ENCODE measurements at places on chromosomes 11 and 22. TPM values are rescaled to one million over a fixed set of nuclear protein-coding genes. Genes with fewer than 3 reads are reported as not detected.

DNA sequence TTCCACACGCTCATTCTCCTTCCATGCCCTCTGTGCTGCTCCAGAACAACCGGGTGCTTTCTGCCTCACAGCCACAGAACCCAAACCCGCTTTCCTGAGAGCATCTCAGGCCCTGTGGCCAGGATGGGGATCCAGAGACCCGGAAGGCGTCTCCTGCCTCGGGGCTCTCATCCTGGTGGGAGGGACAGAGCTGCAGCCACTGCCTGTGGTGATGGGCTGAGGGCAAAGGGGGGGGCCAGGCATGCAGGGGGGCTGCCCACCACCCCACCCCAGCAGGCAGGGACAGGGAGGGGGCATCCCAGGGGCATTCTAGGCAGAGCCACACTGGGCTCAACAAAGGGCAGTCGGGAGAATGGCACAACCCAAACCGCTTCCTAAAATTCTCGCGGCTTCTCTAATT is 41.4 kb downstream of the CERK start:
- DNase-seq = no peak

DNA sequence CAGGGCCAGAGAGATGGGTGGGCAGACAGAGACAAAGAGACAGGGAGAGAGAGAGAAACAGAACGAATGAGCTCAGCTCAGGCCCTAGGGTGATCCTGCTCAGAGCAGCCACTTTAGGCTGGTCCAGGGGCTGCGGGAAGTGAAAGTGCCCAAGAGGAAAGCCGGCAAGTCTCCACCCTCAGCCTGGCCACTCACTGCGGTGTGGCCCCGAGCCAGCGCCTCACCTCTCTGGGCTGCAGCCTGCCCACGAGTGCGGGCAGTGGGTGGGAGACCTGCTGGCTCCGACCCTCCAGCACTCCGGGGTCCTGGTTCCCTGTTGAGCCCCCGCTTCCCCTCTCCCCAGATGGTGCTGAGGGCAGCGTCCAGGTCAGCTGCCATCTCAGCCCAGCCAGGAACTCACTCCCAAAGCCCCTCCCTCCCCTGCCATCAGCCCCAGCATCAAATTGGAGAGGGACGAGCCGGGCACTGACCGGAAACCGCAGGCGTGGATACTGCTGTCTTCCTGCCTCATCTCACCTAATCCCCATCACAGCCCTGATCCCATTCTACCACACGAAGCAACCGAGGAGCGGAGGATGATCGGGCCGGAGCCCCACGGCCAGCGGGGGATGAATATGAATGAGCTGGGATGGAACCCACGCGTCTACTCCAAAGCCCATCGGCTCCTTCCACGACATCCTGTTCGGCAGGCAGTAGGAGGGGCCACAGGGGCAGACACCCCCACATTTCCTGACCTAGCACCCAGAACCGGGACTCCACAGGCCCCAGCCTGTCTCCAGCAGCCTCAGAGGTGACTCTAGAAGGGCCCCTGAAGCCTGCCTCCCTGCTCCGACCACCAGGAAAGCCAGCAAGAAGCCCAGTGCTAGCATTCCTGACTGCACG is 16.9 kb downstream of the ELFN2 start:
- DNase-seq = no peak

- no peak for DNase-seq
Measured at GRCh38 chr22:30185549-30185948, 61.0 kb downstream of the LIF start.

DNA sequence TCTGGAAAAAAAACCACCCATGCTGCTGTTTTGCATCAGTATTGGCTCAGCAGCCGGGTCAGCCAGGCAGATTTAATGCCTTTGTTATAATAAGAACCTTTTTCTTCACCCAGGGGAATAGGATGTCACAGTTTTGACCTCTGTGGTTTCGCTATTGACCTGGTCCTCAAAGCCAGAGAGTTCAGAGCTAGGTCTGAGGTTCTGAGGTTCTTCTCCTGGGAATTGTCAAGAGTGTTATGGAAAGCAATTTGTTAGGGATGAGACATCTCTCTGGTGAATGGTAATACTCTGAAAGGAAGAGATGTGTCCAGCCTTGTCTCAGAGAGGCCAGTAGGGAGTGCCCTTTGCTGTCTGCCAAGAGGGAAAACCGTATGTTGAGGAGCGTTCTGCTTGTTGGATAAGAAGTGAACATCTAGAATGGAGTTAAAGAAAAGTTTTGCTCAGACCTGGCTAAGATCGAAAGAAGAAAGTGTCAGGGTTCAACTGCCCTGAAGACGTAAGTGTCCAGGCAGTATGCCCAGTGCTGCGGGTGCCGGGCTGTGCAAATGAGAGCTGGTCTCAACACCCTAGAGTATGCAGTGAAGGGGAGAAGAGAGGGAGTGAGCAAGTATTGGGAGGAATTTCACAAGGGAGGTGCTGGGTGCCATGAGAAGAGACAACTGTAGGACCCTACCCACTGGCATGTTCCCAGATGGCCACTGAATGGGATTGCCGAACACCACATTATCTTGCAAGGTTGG is 150.9 kb upstream of the TTC12 start:
- DNase-seq = no peak

GRCh38 chr22:37709445-37709765 is 12.6 kb downstream of the TRIOBP start:
- no peak for DNase-seq

GRCh38 chr11:73273222-73273895 is 1.2 kb downstream of the P2RY6 start:
- no peak for DNase-seq

DNA sequence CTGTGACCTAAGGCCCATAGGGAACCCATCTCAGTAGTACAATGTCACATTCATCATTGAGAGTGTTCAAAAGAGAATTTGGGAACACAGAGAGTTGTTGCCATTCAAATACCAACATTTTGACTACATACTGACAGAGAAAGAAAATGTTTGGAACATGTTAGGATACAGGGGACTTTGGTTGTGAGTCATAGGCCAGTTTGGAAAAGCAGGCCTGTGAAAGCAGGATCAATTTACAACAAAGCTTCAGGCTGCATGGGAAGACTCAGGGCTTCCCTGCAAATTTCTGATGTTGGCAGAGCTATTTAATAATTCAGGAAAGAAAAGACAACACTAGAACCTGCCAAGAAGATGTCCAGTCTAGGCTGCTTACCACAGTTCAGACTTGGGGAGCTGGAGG is 374 bp downstream of the NLRP10 start:
- no peak for DNase-seq

DNA sequence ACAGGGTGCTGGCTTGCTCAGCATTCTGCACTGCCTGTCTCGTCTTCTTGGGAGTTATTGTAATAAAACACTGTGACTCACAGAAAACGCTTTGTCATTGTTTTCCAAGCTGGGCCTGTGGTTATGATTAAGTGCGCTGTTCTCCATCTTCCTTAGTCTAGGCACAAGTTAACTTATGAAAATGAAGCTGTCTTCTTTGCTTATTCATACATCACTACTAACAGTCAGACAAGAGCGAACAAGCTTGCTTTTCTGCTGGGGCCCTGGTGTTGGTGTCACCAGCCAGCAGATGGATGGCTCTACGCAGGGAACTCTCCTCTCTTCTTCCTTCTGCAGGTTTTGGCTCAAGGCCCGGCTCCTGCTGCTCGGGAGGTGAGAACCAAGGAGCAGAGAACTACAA is 380.1 kb upstream of the SYN3 start:
- peak; percentile 81 for DNase-seq

DNA sequence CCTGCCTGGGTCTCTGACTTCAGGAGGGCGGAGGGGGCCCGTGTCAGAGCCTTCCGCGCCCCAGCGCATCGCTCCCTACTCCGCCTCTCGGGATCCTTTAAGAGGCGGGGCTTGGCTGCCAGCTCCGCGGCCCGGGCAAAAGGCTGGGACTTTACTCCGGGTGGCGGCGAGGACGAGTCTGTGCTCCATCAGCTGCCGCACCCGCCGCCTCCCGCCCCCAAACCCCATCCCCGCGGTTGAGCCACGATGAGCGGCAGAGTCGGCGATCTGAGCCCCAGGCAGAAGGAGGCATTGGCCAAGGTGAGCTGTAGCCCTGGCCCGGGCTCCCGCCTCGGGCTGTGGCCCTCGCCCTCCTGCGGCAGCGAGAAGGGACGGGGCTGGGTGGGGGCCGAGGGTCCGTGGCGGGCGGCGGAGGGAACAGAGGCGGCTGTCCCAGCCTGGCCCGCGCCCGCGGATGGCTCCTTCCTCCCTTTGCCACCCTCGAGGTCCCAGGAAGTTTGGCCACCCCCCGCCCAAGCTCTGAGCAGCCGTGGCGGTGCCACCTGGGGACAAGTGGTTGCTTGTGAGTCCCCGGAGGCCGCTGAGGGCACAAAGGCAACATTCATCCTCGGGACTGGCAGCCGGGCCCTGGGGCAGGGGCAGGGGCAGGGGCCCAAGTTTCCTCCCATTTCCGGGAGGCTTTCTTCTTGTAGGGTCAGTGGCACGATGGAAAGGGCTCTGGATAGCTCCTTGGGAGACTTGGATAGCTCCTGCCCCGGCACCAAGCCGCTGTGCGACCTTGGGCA is at the start of gene SEC14L2:
Gene SEC14L2, plus strand, starts transcription at position 148 of the 785 bp plus-strand sequence. Its CDS starts 99 bp downstream, at position 247.
- DNase-seq = peak; percentile 90

DNA sequence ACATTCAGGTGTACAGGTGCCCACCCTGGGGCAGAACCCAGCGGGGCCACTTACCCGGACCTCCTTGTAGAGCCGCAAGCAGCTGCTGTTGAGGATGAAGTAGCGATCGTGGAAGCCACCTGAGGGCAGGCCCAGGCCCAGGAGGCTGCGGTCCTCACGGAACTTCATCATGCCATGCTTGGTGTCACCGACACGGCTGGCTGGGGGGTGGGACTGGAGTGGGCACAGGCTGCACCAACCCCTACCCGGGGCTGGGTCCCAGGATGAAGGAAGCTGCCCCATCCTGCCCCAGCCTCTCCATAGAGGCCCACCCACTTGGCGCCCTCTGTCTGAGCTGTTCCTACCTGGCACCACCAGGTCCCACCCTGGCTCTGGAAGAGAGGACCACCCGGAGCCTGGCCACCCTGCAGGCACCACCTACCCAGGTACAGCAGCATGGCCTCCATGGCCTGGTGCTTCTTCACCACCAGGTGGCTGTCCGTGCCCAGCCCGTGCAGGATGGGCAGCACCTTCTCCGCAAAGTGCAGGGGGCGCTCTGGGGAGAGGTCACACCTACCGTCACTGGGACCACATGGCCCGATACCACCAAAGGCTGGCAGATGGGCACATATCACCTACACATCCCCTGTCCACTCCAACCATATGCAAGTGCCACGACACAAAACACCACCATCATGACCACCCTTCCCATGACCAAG is 19.2 kb upstream of the PDE2A start:
- no peak for DNase-seq

DNA sequence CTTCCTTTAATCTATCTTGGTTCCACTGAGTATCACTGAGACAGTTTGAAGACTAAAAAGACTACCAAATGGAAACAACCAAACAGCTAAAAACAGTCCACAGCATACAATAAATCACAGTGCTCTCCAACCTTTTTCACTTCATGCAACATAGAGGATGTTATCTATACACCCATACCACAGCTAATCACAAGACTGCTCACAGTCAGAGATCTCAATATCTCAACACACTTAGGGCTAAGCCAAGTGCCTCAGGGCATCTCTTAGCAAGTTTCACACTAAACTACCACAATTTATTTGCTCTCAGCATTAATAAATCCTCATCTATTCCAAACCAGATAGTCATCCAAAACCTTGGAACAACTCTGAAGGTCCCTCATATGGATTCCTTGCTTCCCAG is 129.4 kb downstream of the SBF2 start:
- DNase-seq = no peak

GRCh38 chr22:46604306-46604690 is 15.9 kb upstream of the GRAMD4 start:
- DNase-seq = no peak

DNA sequence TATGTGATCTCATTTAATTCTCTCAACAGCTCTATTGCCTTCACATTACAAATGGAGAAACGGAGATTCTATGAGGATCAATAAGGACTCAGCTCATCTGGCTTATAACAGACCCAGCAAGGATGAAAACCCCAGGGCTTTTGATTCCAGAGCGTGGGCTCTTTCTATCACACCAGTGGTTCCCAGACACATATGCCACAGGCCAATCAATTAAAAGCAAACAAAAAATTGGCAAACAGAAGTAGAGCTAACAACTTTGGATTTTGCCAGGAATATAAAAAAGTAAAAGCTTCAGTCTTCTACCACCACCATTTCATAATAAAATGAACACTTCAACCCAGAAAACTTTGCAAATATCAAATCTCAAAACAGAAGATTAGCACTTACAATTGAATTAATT is 71.1 kb upstream of the FAT3 start:
- no peak for DNase-seq

Gene ACCSL
- total RNA-seq = not detected

Gene FANCF
- total RNA-seq = 19.7 TPM

- no peak for DNase-seq
Measured at GRCh38 chr11:2223153-2223794, 47.1 kb downstream of the ASCL2 start.

Gene CREBZF
- total RNA-seq = 82.5 TPM

Gene DDX6
- total RNA-seq = 237 TPM

Gene KDM4E
- not detected for total RNA-seq

DNA sequence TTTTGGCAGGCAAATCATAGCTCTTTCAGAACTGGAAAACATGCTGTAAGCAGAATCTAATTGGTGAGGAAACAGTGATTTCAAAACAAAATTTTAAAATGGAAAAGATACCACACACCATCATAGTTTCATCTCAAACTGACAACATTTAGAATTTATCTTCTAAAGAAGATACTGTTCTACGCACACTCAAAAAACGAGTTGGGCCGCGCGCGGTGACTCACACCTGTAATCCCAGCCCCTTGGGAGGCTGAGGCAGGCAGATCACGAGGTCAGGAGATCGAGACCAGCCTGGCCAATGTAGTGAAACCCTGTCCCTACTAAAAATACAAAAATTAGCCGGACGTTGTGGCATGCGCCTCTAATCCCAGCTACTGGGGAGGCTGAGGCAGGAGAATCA is 44.2 kb upstream of the ADSL start:
- DNase-seq = no peak

Gene KCNK4
- 2.0 TPM for total RNA-seq

GRCh38 chr11:8095371-8095770 is 14.4 kb downstream of the TUB start:
- DNase-seq = no peak

- no peak for DNase-seq
Measured at GRCh38 chr11:122179961-122180834, 64.2 kb upstream of the BLID start.
